HT1080 (cell line): ENCODE measurements at places on chromosomes 12 and 14. TPM values are rescaled to one million over a fixed set of nuclear protein-coding genes. Genes with fewer than 3 reads are reported as not detected.

- peak; percentile 58 for DNase-seq
These were observed 82.5 kb upstream of the EVL start for GRCh38 chr14:99982537-99983250.

DNA sequence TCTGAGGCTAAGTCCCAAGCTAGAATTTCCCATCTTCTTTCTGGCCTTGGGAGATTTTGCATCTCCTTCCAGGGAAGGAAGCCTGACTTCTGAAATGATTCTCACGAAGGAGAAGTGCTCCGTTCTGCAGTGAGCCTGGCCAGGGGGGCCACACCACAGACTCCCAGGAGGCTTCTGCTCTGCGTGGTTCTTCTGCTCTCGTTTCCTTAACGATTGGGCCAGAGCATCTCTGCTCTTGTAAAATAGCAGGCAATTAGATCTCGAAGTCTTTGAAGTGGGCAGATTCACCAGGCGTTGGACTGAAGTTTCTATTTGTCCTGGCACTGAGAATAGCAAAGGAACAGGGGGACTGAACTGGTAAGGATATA lies 6.7 kb upstream of the BATF start:
- DNase-seq: no peak

DNA sequence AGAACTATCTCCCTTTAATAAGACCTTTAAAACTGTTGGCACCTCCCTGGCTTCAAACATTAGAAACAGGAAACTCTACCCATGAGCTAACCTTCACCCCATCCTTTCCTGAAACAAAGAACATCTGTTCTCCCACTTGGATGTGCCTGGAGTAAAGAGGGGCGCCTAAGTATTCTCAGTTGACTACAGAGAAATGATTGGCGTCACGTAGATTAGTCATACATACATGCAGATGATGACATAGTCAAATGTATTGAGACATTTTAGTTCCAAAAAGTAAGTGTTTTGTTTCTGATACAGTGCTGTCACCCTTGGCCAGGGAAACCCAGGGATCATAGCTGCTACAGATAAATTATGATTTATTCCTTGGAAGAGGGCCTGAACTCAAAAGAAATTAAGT lies 260.0 kb upstream of the PLEKHG7 start:
- peak; percentile 92 for DNase-seq

- DNase-seq: peak; percentile 67
These were observed 290.9 kb downstream of the PPFIA2 start for GRCh38 chr12:81468206-81468605.

DNA sequence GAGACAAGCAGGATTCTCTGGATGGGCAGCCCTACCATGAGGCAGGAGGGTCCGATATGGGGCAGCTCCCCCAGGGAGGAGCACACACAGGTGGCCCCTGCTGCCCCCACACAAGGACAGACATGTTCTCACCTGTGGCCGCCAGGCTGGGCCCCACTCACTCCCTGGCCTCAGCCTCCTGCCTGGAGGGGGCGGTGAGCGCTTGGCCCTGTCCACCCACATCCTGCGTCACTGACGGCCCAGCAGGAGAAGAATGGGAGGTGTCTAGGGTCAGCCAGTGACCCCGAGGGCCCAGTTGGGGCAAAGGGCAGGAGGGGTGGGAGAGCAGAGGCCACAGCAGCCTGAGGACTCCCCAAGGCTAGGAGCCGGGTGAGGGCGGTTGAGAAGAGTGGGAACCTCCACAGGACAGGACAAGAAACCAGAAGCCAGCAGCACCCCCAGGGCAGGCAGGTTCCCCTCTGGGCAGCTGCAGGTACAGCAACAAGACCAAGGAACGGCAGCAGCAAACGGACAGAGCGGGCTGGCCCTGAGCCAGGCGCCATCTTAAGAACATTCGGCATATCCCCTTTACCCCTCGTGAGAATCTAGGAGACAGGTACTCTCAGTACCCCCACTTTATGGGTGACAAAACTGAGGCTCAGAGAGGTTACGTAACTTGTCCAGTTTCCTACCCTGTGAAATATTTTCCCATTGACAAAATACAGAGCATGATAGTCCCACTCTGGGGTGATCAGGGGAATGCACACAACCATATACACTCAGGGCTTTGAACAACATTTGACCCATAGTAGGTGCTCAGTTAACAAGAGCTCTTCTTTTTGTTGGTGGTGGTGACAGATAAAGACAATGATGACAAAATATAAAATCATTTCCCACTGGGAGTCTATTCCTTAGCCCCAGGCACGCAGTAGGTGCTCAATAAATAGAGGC lies 74.3 kb downstream of the NCOR2 start:
- DNase-seq: no peak

GRCh38 chr12:91059211-91059610 lies 1.4 kb upstream of the KERA start:
- no peak for DNase-seq

KRT73 gene
- not detected in 2 replicates for total RNA-seq

GRCh38 chr12:106782619-106783018 lies 8.1 kb downstream of the RIC8B start:
- DNase-seq: no peak

PROX2 gene
- total RNA-seq: 0.03 TPM in 1 of 2 replicates, not detected in the other

TEX52 gene
- not detected in 2 replicates for total RNA-seq

KRT85 gene
- total RNA-seq: not detected in 2 replicates

DNA sequence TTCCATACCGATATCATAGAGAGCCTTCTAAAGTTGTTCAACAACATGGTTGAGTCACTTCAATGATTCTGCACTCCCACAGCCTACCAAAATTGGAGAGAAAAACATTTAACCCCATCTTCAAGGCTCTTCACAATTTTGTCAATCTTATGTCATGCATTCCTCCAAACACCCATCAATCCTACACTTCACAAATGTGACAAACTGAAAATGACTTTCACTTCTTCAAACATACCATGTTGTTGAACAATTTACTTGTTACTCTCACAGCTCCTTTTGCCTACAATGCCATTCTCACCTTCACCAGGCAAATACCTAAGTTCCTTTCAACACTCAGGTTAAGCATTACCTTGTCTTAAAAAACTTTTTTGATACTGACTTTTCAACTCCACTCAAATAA lies 88.0 kb downstream of the OSBPL8 start:
- DNase-seq: no peak

- DNase-seq: no peak
These were observed 86.4 kb upstream of the RFLNA start for GRCh38 chr12:124208489-124208888.

GRCh38 chr12:31641509-31642090 lies 17.9 kb upstream of the ETFBKMT start:
- DNase-seq: no peak

KERA gene
- total RNA-seq: not detected in 2 replicates

DNA sequence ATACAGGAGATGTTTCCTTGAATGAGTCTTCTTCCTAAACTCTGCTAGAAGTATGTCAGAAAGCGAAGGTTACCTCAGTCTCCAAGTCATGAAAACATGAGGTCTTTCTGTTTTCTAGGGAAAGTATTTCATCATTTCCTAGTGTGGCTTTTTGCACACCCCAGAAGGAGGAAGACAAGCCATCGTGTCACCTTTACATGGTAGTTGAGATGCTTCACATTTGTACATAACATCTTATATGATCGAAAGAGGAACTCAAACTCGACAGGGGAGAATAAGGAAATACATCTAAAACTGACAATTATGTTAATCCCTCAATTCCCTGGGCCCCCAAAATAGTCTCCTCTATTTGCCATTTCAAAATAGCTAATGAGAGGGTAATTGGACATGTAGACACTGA lies 214.1 kb upstream of the PLEKHG7 start:
- DNase-seq: no peak

- no peak for DNase-seq
These were observed 21.9 kb downstream of the BDKRB1 start for GRCh38 chr14:96277890-96278289.

GRCh38 chr14:75486318-75486717 lies 36.0 kb upstream of the BATF start:
- DNase-seq: no peak

KRT5 gene
- not detected in 2 replicates for total RNA-seq

- DNase-seq: no peak
These were observed 837 bp downstream of the COL2A1 start for GRCh38 chr12:48003226-48004052.

DNA sequence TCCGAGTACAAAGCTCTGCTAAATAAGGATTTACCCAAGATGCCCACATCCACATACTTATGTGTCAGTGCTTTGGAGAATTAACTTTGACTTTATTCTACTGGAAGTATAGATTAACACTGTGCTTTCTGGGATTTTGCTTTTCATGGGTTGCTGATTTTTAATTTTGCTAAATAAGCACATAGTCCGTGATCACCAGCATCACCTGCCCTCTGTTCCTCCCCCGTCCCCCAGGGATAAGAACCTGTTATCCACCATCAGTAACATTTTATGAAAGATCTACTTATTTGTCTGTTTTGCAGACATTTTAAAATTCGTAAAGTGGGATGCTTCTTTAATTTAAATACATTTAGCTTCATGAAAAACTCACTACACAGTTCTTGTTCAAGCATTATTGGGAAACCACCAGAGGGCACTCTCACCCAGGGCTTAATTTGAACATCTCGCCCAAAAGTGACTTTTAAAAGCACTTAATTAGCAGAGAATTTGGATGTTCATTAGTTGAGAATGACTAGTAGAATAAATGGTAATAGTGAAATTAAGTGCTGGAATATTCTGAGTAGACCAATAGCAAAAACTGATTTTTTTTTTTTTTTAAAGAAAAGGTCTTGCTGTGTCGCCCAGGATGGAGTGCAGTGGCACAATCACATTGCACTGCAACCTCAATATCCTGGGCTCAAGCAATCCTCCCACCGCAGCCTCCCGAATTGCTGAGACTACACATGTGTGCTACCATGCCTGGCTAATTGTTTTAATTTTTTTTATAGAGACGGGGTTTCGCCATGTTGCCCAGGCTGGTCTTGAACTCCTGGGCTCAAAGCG lies 35.7 kb downstream of the MRPL42 start:
- DNase-seq: no peak

GRCh38 chr14:101928415-101928841 lies 35.9 kb upstream of the DYNC1H1 start:
- DNase-seq: no peak

- DNase-seq: peak; percentile 61
These were observed 56.1 kb upstream of the DYRK2 start for GRCh38 chr12:67592228-67593011.

- no peak for DNase-seq
These were observed 182.7 kb upstream of the SFSWAP start for GRCh38 chr12:131528144-131528543.

GRCh38 chr12:95114766-95115405 lies 41.5 kb upstream of the NR2C1 start:
- DNase-seq: peak; percentile 66

JDP2 gene
- total RNA-seq: 26.9 and 29.3 TPM in 2 replicates

DNA sequence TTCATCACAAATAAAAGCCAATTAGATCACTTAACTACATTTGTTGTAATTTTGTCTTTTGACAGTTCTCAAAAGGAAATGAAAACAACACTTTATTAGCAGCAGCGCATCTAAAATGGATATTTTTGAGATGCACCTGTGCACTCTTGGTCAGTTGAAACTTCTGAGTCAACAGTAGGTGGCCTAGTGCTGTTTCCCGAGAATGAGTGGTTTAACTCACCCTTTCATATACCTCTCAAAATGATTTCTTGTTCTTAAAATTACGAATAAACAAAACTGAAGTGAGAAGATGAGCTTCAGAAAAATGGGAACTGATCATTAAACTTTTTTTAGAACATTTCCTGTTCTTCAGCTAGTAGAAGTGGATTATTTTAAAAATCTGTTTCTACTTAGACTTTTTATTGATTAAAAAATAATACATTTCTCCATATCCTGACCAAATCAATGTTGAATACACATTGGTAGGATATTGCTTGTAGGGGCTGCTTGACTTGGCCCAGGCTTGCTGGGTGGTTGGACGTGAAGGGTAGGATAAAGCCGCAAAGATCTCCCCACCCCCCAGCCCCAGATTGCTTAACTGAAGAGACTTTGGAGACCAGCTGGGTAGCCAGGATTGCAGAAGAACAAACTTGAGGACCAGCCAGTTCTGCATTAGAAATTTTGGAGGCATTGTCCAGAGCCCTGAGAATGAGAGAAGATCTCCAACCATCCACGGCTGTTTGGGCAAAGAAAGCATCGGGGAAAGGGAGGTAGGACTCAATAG lies 22.3 kb upstream of the STK38L start:
- no peak for DNase-seq

MIP gene
- total RNA-seq: not detected in 2 replicates

DNA sequence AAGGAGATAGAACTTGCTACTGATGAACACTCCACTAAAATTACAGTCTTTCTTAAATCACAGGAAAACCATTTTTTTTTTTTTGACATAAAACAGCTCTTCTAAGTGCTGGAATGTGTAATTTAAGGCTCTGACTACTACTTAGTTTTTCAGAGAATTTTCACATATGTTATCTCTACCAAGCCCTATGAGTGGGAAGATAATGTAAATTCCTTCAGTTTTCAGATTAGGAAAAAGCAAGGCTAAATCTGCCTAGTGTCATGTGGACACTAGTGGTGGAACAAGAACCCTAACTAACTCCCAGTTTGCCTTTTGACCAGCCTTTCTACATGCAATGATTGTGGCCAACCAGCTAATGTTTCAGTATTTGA lies 37.3 kb upstream of the CSRP2 start:
- DNase-seq: no peak

GRCh38 chr12:15212930-15213329 lies 8.3 kb downstream of the RERG start:
- DNase-seq: no peak

P2RX2 gene
- total RNA-seq: not detected in 2 replicates
